SK-N-SH (cell line): ENCODE measurements at places on chromosomes 7 and 10.

- no peak for DNase-seq
These were observed 300.2 kb downstream of the WDR37 start for GRCh38 chr10:1356349-1356748.

DNA sequence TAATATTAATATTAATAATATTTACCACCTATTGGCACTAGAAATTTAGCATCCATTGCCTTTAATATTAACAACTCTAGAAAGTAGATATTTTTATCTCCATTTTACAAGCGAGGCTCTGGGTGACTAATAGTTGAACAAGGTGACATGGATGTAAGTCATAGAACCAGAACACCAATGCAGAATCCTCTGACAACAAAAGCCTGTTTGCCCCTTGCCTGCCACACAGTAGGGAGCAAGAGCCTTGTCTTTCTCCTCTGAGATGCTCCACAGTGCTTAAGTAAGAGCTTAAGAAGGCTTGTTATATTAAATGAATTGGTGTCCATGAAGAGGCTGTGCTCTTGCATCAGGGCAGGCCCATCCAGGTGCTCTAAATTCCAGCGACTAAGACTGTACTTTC lies 51.2 kb upstream of the LBX1 start:
- DNase-seq = no peak

- no peak for DNase-seq
These were observed 5.8 kb upstream of the KCNH2 start for GRCh38 chr7:150983893-150984368.

DNA sequence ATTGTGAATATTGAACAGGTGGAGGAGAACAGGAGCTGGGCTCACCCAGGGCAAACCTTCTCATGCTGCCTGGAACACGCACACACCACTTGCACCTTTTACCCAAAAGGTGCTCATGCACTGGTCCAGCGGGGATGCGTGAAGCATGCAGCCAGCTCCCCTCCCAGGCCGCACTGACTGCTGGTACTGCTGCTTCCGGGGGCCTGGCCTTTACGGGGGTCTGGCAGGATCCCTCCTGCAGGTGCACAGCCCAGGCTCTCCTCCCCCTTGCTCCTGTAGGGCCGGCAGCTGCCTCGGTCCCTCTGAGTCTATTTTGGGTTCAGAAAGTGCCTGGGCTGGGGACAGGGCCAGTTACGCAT lies 221.7 kb downstream of the DNAJB6 start:
- no peak for DNase-seq

GRCh38 chr10:90018819-90019218 lies 317.4 kb downstream of the KIF20B start:
- no peak for DNase-seq

DNA sequence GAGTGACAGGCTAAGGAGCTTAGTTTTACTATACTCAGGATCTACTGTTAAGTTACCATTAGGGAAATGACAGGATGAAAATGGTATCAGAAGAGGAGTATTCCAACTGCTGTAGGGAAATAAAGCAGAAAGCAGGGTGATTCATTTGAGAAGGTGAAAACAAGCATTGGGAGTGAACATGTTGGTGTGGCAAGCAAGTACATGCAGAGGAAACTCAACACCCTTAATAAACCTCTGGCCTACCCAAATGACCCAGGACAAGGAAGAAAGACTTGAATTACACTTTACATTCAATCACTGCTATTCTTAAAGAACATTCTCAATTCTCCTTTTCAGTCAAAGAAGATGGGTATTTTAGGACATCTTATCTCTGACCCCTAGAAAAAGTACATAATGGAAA lies 28.7 kb downstream of the ERLIN1 start:
- DNase-seq = no peak
